ENCODE measurements at places on chromosomes 3 and 15.

- H3K27ac ChIP-seq = no peak overlapping the region
- no peak for DNase-seq
- H3K36me3 ChIP-seq = no peaks in the 10 kb centered on the region
- no peaks in the 10 kb centered on the region for H3K4me1 ChIP-seq
- H3K27me3 ChIP-seq = no peaks in the 10 kb centered on the region
Measured at GRCh38 chr3:97981886-97982285, 9.7 kb upstream of the RIOX2 start.

- no peaks in the 10 kb centered on the region for H3K27me3 ChIP-seq
- H3K36me3 ChIP-seq = no peaks in the 10 kb centered on the region
- no peak for DNase-seq
- peaks cover 30% of the 10 kb centered on the region for H3K4me1 ChIP-seq
Measured at GRCh38 chr15:56758770-56759449, 25.6 kb upstream of the ZNF280D start.

- no peaks in the 10 kb centered on the region for H3K36me3 ChIP-seq
- H3K4me1 ChIP-seq = no peaks in the 10 kb centered on the region
- H3K4me3 ChIP-seq = no peak overlapping the region
- no peak for DNase-seq
- no peak overlapping the region for H3K27ac ChIP-seq
Measured at GRCh38 chr3:132380920-132381319, 36.4 kb upstream of the DNAJC13 start.

- DNase-seq = no peak
- no peaks in the 10 kb centered on the region for H3K27me3 ChIP-seq
- H3K36me3 ChIP-seq = no peaks in the 10 kb centered on the region
- H3K4me3 ChIP-seq = no peak overlapping the region
Measured at GRCh38 chr3:151395806-151396205, 11.3 kb upstream of the P2RY12 start.

- H3K4me1 ChIP-seq = no peaks in the 10 kb centered on the region
- H3K36me3 ChIP-seq = no peaks in the 10 kb centered on the region
- H3K27ac ChIP-seq = no peak overlapping the region
- H3K4me3 ChIP-seq = no peak overlapping the region
- no peaks in the 10 kb centered on the region for H3K27me3 ChIP-seq
Measured at GRCh38 chr3:123508178-123508577, 59.3 kb upstream of the ADCY5 start.

DNA sequence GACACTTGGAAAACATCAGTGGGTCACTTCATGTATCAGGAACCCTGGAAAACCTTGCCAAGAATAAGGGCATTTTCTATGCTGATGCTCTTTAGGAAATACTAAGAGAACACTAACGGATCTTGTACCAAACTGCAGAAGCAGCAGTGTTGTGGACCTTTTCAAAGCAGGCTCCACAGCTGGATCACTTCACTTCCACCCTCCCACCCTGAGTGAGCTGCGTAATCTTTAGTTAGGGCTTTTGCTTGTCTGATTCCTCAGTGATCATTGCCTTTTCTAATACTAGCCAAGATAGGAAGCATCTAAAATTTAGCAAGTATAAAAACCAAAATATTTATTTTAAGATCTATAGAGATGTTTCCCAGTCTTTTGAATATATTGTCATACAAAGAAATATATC lies 229.0 kb downstream of the EPHA6 start:
- H3K36me3 ChIP-seq = no peaks in the 10 kb centered on the region
- H3K27me3 ChIP-seq = no peaks in the 10 kb centered on the region
- no peaks in the 10 kb centered on the region for H3K4me1 ChIP-seq
- no peak for DNase-seq

DNA sequence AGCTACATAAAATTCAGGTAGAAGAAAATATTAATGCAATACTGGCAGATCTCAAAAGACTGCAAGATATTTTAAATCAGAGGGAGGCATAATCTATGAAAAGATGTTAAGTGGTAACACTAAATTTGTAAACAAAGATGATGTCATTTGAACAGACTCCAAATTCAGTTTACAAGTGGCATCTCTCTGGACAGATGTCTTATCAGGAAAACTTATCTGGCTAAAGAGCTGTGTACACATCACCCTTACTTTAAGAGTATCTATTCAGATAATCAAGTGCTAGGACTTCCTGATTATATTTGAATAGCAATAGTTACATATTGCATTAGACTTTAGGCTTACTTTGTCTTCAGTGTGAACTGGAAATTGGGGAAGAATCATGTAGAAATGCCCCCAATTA lies 231.5 kb downstream of the WDR72 start:
- H3K27ac ChIP-seq = no peak overlapping the region
- no peak overlapping the region for H3K4me3 ChIP-seq
- H3K4me1 ChIP-seq = no peaks in the 10 kb centered on the region
- no peak for DNase-seq
- H3K27me3 ChIP-seq = no peaks in the 10 kb centered on the region

DNA sequence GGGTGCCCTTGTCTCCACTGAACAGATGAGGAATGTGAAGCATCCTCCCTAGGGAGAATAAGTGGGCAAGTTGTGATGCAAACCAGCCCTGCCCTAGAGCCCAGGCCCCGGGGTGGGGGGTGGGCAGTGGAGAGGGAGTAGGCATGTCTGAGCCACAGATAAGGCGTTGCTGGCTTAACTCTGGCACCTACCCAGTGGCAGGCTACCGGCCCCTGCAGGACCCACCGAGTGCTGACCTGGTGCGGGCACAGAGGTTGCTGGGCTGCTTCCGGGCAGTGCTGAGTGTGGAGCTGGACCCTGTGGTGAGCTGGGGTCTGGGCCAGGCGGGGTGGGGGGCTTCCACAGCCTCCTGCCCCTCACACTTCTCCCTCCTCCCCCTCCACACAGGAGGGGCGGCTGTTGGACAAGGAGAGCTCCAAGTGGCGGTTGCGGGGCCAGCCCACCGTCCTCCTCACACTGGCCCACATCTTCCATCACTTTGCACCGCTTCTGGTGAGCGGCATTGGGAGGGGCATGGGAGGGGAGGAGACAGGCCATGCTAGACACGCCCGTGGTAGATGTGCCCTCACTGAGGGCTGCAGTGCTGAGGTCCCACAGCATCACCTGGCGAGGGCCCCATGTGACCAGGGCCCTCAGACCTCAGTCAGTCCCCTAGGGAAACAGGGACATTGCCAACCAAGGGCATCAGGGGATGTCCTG lies 10.1 kb downstream of the RNF123 start:
- no peak for DNase-seq
- H3K36me3 ChIP-seq = peaks cover 59% of the 10 kb centered on the region
- H3K27ac ChIP-seq = no peak overlapping the region
- H3K4me1 ChIP-seq = no peaks in the 10 kb centered on the region

DNA sequence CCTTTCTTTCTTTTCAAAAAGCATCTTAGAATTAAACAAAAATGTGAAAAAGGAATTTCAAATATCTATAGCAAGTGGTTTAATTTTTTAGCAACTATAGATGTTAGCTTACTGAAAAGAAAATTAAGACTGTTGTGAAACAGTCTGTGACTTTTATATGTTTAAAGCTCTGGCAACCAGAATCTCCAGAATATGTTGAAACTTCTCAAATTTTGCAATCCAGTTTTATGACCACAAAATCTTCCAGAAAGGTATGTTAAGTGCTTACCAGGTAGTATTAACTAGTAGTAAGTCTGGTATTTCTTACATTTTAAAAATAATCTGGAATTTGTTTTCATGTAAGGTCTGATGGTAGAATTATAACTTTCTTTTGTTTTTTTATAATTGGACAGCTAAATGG lies 235.0 kb downstream of the SLC9A9 start:
- no peaks in the 10 kb centered on the region for H3K4me1 ChIP-seq
- H3K27me3 ChIP-seq = no peaks in the 10 kb centered on the region
